Lower lobe of right lung (tissue), 2 donors: ENCODE measurements at places on chromosomes 3 and 15. TPM values are rescaled to one million over a fixed set of nuclear protein-coding genes. Genes with fewer than 3 reads are reported as not detected.

- H3K4me1 ChIP-seq: no peaks in the 10 kb centered on the region
- H3K4me3 ChIP-seq: no peak overlapping the region
- no peak overlapping the region for H3K27ac ChIP-seq
- H3K27me3 ChIP-seq: no peaks in the 10 kb centered on the region
- no peak for DNase-seq
These were observed 148.9 kb upstream of the GBE1 start for GRCh38 chr3:81910244-81910852.

DNA sequence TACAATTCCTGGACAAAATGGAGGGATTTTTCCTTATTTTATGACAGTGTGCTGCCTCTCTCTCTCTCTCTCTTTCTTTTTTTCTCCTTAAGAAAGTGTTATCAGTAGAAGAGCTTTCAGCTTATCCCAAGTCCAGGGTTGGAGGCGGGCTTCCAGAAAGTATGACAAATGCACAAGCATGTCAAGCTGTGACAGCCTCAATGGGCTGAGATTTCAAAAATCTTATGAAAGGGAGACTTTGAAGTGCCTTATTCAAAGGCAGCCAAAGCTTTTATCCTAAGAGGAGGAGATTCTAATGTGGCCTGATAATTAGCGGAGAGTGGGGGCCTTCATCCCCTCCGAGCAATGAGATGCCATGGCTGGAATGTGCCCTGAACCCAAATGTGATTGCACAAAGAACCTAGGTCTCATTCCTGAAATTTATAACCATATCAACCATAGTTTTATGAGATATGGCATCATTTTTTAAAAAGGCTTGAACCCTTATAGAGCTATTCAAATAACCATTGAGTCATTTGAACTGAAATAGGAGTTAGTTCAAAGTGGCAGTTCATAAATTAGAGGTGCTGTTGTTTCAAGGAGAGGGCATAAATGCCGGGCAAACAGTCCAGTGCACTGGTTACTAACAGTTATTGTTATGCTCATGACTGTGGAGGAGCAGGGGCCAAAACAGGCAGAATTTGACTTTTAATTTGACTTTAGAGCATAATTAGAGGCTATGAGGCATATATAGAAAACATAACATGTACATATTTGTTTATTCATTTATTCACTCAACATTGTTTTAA lies 261.6 kb upstream of the THRB start:
- H3K27ac ChIP-seq: no peak overlapping the region

DNA sequence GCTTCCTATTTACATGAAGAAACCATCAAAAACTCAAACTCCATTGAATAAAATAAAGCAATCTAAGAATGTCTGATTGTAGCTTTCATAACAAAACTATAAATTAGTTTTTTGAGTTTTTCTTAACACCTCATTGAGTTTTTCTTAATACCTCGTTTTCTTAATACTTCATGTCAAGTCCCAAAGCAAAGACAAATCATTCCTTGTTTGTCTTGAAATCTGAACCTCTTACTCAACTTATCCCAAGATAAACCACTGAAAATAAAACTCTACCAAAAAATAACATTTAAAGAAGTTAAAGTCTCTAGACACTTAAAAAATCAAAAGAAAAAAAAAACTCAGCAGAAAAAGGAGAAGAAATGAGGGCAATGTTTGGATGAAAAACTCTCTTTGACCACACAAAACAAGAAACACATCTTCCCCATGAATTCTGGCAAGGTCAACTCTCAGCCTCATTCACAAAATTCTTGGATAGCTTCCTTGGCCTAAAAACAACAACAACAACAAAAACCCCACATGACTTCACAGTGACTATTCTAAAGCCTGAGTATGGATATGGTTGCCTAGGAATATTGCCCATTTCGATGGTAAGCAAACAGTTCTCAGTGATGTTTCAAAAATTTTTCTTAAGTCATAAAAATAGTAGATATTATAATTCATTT lies 38.2 kb downstream of the TMCC1 start:
- H3K36me3 ChIP-seq: no peaks in the 10 kb centered on the region
- H3K27me3 ChIP-seq: no peaks in the 10 kb centered on the region
- peak overlapping the region; percentile 12 for H3K27ac ChIP-seq

GOLGA6D gene
- total RNA-seq: not detected

- no peaks in the 10 kb centered on the region for H3K36me3 ChIP-seq
- no peak overlapping the region for H3K4me3 ChIP-seq
- H3K27ac ChIP-seq: no peak overlapping the region
- no peak for DNase-seq
These were observed 42.2 kb downstream of the KLF15 start for GRCh38 chr3:126314790-126315658.

DNA sequence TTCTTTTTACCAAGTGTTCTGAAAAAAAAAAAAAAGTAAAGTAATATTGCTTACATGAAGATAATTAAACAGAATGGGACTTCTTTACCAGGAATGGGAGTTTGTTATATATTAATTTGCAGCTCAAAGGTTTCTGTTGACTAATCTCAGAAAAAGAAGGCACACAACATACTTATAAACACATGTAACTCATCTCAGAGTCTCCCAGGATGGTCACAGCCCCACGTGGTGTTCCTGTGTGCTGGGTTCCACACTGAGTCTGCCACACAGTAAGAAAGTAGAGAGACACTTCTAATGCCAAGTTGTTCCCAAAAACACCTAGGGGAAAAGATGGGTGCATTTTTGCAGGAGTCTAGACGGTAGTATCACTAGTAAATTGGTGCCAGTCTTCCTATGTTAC lies 116.7 kb upstream of the ICE2 start:
- no peaks in the 10 kb centered on the region for H3K36me3 ChIP-seq
- no peaks in the 10 kb centered on the region for H3K27me3 ChIP-seq
- H3K27ac ChIP-seq: no peak overlapping the region
- DNase-seq: no peak
- no peak overlapping the region for H3K4me3 ChIP-seq
- peaks cover 3% of the 10 kb centered on the region for H3K4me1 ChIP-seq

ACTRT3 gene
- total RNA-seq: 0.92 TPM

PAQR9 gene
- total RNA-seq: not detected

SLC22A13 gene
- total RNA-seq: 0.32 TPM

BNC1 gene
- total RNA-seq: 0.21 TPM

- no peaks in the 10 kb centered on the region for H3K27me3 ChIP-seq
- DNase-seq: peak; percentile 24
- H3K27ac ChIP-seq: no peak overlapping the region
- H3K4me3 ChIP-seq: no peak overlapping the region
- H3K36me3 ChIP-seq: no peaks in the 10 kb centered on the region
These were observed 23.9 kb downstream of the LRRC49 start for GRCh38 chr15:70916531-70916930.

- no peaks in the 10 kb centered on the region for H3K36me3 ChIP-seq
- no peak overlapping the region for H3K27ac ChIP-seq
- no peak for DNase-seq
- no peak overlapping the region for H3K4me3 ChIP-seq
- no peaks in the 10 kb centered on the region for H3K27me3 ChIP-seq
- no peaks in the 10 kb centered on the region for H3K4me1 ChIP-seq
These were observed 24.0 kb upstream of the LIPC start for GRCh38 chr15:58407778-58408177.

DNA sequence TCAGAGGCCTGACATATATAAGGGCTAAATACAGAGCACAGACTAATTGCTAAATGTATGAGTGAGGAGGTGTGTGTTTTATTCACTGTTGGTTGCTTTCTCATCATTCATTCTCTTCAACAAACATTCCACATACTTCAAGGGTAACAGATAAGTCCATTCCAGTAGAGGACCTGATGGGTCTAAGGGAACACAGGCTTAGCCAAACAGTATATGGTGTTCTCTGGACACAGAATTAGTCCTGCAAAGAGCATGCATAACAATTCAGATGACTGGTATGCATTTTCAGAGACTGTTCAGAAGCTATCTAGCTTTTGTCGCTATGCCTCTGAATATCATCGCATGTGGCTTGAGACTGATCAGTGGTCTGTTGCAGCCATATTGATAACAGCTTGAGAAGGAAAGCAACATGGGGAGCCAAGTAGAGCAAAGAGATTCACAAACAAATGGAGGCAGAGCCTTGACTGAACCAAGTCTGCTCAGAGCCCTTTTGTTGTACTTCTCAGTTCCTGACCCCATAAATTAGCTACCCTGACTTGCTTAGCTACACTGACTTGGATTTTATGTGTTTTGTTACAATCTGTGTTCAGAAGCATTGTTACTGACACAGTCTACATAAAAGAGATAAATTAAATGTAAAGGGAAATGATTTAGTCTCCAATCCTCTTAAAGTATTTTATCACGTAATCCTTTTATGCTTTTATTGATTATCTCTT lies 1178.7 kb downstream of the ROBO1 start:
- H3K36me3 ChIP-seq: no peaks in the 10 kb centered on the region
- H3K27ac ChIP-seq: no peak overlapping the region
- H3K4me3 ChIP-seq: no peak overlapping the region
- H3K4me1 ChIP-seq: no peaks in the 10 kb centered on the region

GHSR gene
- total RNA-seq: not detected

ZIC1 gene
- total RNA-seq: not detected

DNA sequence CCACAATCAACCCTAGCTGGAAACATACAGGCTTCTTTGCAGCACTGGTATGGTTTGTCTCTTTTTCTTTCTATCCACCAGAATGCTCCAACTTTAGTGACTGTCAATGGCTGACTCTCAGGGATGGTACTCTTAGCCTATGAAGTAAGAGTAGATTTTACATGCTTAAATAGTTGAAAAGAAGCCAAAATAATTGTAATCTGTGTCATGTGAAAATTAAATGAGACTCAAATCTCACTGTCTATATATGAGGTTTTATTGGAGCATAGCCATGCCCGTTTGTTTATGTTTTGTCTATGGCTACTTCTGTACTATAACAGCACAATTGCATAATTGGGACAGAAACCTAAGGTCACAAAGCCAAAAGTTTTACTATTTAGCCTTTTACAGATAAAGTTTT lies 29.1 kb upstream of the PDZRN3 start:
- no peak overlapping the region for H3K27ac ChIP-seq
- DNase-seq: no peak
- H3K27me3 ChIP-seq: no peaks in the 10 kb centered on the region
- no peaks in the 10 kb centered on the region for H3K4me1 ChIP-seq
- no peaks in the 10 kb centered on the region for H3K36me3 ChIP-seq

DNA sequence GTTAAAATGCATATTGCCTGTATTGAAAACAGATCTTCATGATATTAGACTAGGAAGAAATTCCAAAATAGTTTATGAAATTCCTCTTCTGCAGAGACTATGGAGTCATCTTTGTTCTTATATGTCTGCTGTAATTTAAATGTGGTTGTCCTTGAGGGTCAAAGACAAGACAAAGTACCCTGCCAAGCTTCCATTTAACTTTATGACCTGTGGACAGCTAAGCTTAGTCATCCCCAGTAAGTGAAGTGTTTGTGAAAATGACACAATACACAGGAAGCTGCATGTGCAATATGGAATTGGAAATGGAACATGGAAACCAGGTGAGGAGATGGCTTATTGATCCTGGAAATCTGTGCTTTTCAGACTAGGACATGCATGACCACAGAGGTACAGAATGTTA lies 68.5 kb upstream of the GBE1 start:
- H3K27ac ChIP-seq: no peak overlapping the region
- no peaks in the 10 kb centered on the region for H3K4me1 ChIP-seq
- no peak overlapping the region for H3K4me3 ChIP-seq

DNA sequence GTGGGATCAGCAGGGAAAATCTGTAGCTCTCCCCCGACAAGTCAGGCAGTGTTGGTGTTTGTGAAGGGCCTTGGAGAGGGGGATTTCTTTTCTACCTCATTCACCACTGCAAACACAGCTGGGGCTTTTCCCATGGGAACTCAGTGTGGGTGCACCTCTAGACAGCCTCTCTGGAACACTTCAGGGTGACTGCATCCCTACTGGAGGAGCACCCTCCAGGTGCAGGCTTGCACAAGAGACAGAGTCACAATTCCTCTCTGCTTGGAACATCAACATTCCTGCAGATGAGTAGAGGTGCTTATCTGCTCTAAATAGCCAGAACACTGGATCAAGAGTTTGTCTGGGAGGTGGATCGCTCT lies 72.7 kb upstream of the AKAP13 start:
- no peak for DNase-seq
- H3K36me3 ChIP-seq: no peaks in the 10 kb centered on the region
- H3K27ac ChIP-seq: no peak overlapping the region
- no peak overlapping the region for H3K4me3 ChIP-seq
